EL (cell line): ENCODE measurements at places on chromosomes 1 and 21.
A peak's percentile ranks its signal among the peaks of the same experiment; 100 is the strongest.

DNA sequence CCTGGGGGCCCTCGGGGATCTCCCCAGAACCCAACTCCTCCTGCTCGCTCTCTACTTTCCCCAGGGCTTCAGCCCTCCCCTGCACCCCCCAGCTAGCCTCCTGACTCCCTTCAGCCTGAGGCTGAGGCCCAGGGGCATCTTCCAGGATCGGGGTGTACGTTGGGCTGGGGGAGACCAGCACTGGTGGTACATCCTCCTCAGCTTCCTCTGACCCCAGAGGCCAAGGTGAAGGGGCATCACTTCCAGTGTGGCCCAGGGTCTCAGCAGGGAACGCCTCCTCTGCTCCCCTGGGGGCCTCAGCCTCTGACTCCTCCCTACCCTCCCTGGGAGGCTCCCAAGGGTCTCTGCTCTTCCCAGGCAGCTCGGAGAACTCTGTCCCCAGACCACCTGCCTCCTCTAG, 6.8 kb downstream of the NES start:
- no peak for DNase-seq

DNA sequence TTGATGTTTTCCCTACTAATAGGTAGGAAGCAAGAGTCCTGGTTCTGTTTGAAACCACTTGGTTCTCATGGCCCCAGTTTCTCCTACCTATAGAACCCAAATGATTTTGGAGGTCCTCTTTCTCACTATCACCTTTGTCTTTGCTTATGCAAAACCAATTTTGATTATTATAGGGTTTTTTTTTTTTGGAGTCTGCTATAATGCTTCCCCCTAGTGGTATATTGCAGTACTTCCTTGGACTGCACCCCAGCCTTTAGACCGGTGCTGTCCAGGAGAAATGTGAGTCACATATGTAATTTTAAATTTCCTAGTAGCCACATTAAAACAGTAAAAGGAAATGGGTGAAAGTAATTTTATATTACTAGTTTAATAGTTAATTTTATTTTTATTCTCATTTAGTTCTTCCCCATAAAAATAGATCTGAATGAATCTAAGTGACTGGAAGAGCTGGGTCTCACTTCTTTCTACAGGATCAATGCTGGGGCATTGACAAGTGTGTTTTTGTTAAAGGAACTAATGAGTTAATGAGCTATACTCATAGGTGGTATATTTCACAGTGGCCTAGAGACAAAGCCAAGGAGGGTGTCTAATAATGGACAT, 10.6 kb downstream of the FCMR start:
- peak; percentile 70 for DNase-seq

- no peak for DNase-seq
These were observed 85.8 kb downstream of the ZNF644 start for GRCh38 chr1:90936061-90936460.

GRCh38 chr1:204578867-204579664, 62.9 kb downstream of the MDM4 start:
- DNase-seq = no peak

DNA sequence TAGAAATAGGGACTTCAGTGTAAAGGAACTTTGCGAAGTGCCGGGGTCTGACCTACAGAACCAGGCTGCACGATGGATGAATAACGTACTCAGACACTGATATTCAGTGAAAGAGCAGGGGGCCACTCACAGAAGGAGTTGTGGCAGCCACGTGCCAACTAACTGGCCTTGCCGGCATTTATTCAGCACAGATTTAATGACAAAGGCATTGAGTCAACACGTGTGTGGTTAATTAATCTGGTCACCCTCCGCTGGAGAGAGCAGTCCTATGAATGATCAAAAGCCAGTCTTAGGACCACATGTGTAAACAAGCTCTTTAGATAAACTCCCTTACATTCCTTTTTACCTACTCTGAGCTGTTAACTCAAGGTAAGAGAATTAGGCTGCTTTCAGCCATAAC, 6.2 kb upstream of the B3GALT2 start:
- no peak for DNase-seq

DNA sequence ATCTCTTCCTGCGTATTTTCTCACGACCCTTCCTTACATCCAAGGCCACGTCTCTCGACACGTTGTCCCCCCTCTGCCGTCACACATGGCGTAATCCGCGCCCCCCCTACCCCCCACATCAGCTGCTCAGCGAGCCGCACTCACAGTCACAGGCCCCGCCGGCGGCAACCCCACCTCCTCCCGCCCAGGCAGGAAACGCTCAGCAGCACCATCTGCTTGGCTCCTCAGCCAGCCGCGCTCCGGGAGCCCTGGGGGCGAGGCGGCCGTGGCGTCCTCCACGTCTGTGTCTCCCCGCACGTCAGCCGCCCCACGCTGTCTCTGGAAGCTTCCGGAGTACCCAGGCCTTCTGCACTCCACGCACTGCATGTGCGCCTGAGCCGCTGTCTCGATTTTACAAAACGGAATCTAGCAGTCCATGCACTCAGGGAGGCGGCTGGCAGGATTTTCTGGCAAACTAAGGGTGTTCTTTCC, 64.6 kb downstream of the SIK1 start:
- DNase-seq = peak; percentile 86

DNA sequence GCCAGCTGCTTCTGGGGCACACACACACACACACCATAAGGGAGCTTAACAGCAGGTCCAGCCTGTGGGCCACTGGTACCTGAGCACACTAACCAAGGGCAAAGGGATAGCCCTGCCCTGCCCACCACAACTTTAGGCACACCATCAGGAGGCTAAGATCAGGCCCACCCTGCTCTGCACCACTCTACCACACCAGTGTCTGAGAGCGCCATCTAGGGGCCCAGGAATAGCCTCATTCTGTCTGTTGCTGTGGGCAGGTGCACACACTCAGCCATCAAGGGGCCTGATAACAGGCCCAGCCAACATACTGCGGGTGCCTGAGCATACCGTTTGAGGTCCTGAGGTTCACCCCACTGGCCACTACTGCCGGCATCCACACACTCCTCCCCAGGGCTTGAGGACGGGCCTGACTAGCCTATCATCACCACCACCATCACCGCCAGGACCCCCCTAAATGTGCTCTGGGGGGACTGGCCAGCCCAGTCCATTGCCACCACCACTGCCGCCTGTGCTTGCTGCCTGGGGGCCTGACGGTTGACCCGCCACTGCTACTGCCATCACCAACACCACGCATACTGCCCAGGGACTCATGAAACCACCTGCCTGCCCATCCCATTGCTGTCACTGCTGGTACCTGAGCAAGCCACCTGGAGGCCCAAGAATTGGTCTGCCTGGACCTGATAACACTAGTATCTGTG, 31.3 kb downstream of the NSL1 start:
- DNase-seq = peak; percentile 26

DNA sequence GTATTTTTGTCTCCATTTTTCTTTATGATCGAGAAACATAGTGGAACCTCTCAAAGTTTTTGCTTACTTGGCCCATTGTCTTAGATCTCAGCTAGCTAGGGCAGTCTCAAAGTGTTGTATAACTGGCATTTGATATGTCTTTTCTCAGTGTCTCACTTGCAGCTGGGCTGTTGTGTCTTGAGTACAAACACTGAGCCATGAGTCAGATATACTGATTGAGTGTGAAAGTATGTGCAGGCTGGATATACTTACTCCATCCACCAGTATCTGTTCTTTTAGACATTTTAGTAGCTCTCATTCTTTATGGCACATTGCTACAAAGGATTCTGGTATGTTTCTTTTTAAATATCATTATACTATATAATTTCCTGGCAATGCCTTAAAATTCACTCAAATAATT, 14.3 kb upstream of the GPR52 start:
- peak; percentile 41 for DNase-seq

DNA sequence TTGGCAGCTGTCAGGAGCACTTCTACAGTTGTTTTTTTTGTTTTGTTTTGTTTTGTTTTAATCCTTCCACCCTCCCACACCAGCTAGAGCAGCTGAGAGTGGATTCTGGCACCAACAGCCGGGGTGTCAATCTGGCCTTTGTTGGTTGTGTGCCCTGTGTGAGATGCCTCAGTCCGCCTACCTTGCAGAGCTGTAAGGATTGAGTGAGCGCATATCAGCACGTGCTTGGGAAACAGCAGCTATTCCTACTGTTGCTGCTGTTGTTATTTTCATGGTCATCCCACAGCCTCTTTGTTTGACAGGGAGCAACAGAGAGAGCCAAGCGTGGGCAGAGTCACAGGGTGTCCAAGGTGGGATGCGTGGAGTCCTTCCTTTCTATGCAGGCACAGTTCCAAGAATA, 50.4 kb downstream of the PGBD5 start:
- no peak for DNase-seq

DNA sequence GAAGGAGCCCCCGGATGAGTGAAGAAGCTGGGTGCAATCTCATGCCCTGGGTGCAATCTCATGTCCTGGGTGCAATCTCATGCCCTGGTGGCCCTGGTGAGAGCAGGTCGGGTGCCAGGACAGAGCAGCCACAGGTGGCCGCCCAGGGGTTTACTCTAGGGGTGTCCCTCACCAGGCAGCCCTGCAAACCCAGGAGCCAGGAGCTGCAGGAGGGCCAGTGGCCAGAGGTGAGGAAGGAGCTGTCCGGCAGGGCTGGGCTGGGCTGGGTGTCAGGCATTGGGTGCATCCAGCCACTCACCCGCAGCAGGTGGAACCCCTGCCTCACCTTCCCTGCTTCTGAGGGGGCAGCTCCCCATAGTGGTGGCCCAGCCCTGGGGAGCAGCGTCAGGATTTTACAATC, 79.2 kb downstream of the PRDM16 start:
- no peak for DNase-seq

- peak; percentile 16 for DNase-seq
These were observed 15.7 kb downstream of the ABCG1 start for GRCh38 chr21:42234464-42235241.

- DNase-seq = peak; percentile 29
These were observed 509.0 kb upstream of the CXADR start for GRCh38 chr21:17003763-17004373.

DNA sequence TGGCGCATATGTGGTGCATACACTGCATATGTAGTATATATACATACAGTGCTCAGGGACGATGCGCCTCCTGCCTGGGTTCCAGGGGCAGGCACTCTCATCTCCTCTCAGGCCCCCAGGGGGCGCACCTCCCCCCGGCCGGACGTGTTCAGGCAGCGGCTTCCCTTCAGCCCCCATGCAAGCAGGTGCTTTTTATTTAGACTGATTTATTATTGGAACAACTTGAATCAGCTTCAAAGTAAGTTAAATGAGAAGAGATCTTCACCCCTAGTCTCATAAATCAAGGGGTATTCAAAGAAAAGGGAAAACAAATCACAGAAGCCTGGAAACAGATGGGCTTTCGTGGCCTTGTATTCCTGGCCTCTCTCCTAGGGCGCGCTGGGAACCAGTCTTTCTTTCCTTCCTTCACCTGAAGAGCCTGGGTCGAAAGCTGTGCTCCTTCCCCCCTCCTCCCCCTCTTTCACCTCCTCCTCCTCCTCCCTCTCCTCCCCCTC, 64.6 kb downstream of the UBIAD1 start:
- peak; percentile 41 for DNase-seq

DNA sequence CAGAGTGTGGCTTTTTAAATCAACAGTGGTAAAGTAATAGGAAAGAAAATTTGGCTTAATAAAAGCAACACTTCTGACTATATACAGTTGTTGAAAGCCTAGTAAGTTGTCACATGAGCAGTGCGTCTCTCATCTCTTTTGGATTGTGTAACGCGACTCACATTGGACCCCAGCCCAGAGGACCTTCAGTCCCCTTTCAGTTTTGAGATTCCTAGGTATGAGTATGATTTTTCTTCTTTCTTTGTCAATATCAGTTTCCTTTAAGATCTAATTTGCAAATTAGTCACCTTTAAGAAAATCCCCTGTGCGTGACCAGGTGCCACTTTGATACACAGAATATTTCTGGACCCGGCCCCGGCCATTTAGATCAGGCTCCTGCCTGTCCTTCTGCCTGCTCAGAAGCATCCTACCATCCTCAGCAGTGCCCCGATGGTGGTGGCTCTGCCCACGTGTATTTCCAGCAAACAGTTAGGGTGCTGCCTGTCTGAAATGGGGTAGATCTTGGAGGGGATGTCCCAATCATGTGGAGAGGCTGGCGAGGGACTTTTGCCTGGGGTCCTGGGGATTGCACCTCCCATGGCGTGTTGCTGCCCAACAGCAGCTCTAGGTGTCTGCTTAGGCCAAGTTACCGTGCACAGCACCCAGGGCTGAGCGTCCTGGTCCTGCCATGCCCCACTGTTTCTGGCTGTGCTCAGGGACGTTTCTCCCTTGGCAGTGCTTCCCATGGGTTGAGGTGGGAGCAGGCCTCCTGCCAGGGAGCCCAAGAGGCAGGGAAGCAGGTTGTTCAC, 21.1 kb downstream of the SNAP47 start:
- no peak for DNase-seq

GRCh38 chr1:26239936-26240335, 5.9 kb downstream of the CEP85 start:
- DNase-seq = peak; percentile 45

DNA sequence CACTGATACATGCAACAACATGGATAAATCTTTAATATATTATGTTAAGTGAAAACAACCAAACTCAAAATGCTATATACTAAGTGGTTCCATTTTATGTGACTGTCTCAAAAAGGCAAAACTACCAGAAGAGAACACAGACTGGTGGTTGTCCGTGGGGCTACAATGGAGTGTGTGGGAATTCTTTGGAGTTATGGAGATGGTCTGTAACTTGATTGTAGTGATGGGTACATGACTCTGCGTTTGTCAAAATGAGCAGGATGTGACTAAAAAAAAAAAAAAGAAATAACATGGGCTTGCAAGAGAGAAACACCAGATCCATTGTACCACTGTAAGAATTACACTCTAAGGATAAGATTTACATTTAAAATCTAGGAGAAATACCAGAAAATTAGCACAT, 52.2 kb upstream of the KIAA1614 start:
- no peak for DNase-seq

- no peak for DNase-seq
These were observed 144.2 kb downstream of the SYT2 start for GRCh38 chr1:202565890-202566602.

DNA sequence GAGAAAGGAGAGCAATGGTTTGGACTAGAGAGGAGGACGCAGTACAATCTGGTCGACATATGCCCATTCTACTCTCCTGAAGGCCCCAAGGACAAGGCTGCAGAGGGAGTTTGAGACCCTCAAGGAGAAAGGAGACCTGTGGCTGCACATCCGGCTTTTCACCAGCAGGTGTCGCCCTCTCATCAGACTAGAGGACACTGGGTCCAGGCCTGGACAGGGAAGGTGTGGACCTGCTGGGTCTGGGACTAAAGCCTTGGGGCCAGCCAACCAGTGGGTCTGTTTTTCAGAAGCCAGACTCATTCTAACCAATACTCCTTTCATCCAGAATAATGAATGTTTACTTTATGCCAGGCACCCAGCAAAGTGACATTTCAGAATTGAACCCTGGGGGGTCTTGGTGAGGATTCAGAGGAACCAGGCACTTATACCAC, 5.0 kb downstream of the SRARP start:
- DNase-seq = peak; percentile 74
